Effector CD8-positive, alpha-beta T cell (primary cell): ENCODE measurements at places on chromosomes 2 and 18.

- no peak for DNase-seq
Observed at GRCh38 chr2:18883616-18884456, 294.5 kb upstream of the NT5C1B start.

- no peak for DNase-seq
Observed at GRCh38 chr2:151181524-151181923, 80.1 kb downstream of the RBM43 start.

- DNase-seq, result no peak
Observed at GRCh38 chr2:155115846-155116245, 417.4 kb downstream of the KCNJ3 start.

DNA sequence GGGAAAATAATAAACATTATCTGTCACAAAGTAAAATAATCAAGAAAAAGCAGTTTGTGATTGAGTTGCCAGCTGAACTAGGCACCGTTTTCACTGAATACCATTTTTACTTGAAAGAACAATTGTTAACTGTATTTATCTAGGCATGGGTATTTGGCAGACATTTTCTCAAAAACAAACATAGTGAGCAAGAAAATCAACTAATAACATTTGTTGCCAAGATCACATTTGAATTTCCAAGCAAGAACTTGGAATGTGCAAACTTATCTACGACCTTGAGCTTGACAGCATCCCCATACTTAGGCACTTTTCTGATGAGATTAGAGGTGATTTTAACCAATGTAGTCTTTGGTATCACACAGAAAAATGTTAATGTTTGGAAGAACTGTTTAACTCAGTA is 16.7 kb downstream of the SS18 start:
- DNase-seq, result no peak

- no peak for DNase-seq
Observed at GRCh38 chr18:61655630-61656029, 237.2 kb downstream of the RNF152 start.

DNA sequence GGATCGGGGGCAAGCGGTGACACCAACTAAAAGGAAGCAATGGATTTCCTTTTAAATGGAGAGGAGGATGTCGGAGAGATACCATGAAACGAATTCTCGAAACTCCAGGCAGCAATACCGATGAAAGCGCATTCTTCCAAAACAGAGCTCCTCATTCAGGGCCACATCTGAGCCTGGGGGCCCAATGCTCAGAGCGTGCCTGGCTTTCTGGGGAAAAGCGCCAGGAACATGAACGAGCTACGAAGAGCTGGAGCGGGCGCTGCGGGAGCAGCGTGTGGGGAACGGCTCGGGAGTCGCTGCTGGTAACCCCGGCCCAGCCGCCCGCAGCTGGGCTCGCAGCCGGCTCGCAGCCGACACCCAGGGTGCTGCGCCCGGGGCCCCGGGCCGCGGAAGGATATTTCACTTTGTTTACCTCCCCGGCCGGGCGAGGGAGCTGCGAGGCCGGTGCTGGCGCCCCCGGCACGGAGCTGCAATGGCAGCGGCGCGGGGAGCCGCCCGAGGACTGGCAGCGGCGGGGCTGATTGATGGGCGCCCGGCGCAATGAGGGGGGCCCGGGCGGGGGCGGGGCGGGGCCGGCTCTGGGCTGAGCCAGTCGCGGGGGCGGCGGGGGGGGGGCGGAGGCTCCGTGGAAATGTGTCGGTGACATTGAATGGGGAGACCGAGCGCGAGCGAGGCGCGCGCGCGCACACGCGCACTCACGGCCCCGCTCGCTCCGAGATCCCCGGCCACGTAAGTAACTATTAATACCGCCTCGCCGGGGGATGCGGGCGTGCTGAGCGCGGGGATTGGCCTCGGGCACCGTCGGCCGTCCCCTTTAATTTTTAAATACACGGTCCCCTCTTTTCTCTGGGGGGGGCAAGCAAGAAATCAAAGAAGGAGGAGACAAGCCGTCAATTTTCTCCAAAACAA is at the start of gene TRIB2:
TSS of gene TRIB2 (plus strand) at position 655 of the 909 bp plus-strand sequence. CDS start 1,372 bp downstream, outside the sequence.
- peak; percentile 90 for DNase-seq

GRCh38 chr2:183493040-183493439 is 368.8 kb downstream of the NUP35 start:
- no peak for DNase-seq

GRCh38 chr2:10223471-10223870 is 79.2 kb upstream of the HPCAL1 start:
- no peak for DNase-seq

DNA sequence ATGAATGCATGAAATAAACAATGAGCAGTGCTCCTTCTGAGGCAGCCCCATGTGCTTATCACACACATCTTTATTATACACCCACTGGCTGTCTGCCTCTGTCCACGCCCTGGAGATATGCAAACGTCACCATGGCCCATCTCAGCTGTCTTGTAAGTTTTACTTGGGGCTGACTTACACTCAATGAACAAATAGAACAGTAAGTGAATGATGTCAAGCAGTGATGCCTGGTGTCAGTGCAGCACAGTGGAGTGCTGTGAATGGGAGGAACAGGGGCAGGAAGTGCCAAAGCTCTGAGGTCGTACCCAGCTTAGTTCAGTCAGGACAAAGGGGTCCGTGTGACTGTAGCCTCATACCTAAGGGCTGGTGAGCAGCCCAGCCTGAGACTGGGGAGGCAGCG is 659.5 kb upstream of the HS6ST1 start:
- no peak for DNase-seq

DNA sequence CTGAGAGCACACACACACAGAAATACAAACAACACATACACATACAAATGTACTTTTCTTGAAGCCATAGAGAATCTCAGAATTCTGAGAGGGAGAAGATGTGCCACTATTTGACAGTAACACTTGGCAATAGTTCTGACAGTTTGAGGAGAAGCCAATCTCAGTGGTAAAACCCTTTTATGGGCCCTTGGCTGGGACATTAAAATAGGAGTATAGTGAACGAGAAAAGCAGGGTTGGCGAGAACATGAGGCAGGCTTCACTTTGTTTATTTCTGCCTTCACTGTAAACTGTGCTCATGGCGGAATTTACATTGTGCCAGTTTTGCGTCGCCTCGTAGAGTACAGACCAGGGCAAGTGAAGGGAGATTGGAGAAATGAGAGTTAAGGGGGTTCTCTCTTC is 449.4 kb upstream of the POU3F3 start:
- DNase-seq, result no peak

GRCh38 chr2:219772103-219772635 is 144.7 kb downstream of the SLC4A3 start:
- DNase-seq, result no peak

DNA sequence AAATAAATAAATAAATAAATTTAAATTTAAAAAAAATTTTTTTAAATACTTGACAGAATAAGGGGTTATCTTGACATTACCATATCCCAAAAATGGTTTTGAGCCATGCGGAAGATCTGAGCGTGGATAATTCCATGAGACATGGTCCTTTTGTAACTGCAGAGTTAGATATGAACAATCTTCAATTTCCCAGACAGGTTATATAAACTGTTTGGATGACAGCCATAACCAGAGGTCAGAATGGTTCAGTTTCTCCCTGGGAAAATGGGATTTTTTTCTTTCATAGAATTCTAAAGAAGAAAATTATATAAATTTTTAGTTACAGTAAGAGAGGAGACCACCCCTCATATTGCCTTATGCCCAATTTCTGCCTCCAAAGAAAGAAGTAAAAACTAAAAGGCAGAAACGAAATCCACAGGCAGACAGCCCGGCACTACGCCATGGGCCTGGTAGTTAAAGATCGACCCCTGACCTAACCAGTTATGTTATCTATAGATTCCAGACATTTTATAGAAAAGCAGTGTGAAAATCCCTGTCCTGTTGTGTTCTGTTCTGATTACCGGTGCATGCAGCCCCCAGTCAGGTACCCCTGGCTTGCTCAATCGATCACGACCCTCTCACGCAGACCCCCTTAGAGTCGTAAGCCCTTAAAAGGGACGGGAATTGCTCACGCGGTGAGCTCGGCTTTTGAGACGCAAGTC is 3.0 kb downstream of the GALM start:
- no peak for DNase-seq

DNA sequence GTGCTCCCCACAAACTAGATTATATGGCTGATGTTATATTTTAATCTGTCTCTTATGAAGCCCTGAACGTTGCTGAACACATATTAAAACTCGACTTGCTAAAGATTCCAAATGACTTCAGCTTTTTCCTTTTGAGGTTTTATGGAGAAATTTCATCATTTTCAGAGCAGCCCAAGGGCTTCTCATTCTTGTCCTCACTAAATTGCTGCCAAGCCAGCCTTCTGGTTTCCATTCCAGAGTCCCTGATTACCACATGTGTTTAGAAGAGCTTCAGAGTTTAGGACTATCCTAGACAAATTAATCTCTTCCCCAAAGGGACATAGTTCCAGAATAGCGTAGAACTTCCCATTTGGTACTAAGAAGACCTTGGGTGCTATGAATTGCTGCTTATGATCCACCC is 77.8 kb upstream of the CCDC195 start:
- no peak for DNase-seq

GRCh38 chr2:183495589-183496267 is 371.5 kb downstream of the NUP35 start:
- DNase-seq, result no peak

- no peak for DNase-seq
Observed at GRCh38 chr2:217153510-217153909, 293.6 kb upstream of the TNP1 start.

- DNase-seq, result no peak
Observed at GRCh38 chr18:76397631-76398030, 97.4 kb downstream of the ZNF516 start.

DNA sequence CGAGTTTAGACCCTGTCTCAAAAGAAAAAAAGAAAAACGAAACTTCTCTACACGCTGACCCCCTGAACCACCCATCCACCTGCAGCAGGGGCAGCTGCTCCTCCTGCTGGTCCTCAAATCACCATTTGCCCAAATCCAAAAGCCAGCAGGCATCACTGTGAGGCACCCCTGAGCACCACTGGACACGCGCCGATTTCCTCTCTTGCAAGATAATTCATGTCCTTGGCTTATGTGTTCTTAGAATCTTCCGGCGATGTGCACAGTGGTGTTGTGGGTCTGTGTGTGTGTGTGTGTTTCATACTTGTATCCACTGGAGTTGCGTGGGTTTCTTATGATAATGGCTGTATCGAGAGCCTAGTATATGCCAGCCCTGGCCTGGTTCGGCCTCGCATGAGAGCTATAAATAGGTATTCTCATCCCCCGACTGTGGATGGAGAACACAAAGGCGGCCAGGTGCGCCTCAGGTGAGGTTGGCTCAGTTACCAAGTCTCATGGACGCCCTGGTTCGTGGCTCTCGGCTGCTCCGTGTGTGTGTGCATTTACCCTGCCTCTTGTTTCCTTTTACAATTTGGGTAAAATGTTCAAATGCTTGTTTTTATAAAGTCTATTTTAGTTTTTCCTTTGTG is 235.5 kb downstream of the HDAC4 start:
- no peak for DNase-seq

DNA sequence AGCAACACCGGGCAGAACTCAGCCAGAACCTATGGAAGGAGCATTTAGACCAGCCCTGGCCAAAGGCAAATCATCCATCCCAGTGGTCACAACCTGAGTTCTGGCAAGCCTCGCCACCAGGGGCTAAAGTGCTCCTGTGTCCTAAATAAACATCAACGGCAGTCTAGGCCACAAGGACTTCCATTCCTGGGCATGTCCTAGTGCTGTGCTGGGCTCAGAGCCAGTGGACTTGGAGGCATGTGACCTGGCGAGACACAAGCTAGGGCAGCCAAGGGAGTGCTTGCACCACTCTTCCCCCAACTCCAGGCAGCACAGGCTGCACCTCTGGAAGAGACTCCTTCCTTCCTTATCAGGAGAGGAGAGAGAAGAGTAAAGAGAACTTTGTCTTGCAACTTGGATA is 69.0 kb downstream of the ST6GAL2 start:
- no peak for DNase-seq

- no peak for DNase-seq
Observed at GRCh38 chr2:29347774-29348461, 232.7 kb downstream of the CLIP4 start.

DNA sequence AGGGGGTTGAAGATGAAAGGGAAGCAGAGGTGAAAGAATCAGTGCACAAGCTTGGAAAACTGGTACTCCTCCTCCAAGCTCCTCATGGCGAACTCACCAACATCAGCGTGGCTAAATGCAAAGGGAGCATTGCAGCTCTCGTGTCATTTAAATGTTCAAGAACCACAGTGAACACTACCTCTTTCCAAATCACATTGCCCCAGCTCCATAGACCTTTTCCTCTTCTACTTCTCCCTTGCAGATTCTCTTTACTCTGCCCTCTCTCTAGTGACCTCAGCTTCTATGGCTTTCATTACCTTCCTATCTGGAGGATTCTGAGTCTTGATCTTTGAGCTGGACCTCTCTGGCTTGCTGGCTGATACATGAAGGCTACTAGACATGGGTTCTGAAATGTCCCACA is 14.3 kb downstream of the EPB41L3 start:
- DNase-seq, result no peak

- no peak for DNase-seq
Observed at GRCh38 chr2:118683460-118683859, 164.0 kb downstream of the EN1 start.

DNA sequence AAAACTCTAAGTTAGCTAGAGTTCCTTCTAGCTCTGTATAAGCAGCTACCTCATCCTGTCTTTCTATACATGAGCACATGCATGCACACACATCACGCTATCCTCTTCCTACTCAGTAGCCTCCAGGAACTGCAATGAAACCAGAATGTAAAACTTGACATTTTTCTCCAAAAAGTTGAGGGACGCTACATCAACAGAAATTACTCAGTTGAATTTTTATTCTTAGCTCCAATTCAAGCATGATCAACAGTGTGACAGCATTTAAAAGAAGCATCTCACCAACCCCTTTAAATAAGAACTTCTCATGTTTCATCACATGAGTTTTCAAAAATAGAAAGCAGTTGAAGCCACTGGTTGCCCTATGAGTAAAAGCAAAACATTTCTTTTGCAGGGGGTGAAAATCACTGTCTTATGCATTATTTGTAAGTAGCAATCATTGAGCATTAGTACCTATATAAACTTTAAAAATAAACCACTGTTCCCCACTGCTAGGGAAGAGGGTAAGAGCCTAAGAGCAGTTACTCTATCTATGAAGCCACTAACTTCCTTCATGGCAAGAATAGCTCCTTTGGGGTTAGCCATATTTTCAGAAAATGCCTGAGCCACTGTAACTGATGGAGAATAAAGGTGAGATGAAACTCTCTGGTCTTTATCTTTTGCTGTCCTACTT is 77.9 kb upstream of the ARL5A start:
- DNase-seq, result no peak

DNA sequence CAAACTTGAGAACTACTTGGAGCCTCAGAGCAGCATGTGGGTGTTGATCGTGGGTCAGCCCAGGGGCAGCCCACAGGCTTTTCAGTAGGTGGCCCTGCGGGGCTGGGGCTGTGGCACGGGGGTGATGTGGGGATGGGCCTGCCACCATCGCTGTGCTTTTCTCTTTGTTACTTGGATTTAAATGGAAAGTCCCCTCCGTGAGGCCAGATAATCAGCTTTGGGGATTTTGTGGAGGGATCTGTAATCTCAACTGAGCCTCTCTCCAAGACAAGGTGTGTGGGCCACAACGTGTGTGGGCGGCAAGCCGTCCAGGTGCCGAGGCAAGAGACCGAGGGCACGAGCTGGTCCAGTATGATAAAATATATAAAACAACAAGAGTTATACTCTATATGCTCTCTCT is 16.7 kb downstream of the COLEC11 start:
- no peak for DNase-seq
